ENCODE measurements at places on chromosomes 11 and 22.
A peak's percentile ranks its signal among the peaks of the same experiment; 100 is the strongest.

DNA sequence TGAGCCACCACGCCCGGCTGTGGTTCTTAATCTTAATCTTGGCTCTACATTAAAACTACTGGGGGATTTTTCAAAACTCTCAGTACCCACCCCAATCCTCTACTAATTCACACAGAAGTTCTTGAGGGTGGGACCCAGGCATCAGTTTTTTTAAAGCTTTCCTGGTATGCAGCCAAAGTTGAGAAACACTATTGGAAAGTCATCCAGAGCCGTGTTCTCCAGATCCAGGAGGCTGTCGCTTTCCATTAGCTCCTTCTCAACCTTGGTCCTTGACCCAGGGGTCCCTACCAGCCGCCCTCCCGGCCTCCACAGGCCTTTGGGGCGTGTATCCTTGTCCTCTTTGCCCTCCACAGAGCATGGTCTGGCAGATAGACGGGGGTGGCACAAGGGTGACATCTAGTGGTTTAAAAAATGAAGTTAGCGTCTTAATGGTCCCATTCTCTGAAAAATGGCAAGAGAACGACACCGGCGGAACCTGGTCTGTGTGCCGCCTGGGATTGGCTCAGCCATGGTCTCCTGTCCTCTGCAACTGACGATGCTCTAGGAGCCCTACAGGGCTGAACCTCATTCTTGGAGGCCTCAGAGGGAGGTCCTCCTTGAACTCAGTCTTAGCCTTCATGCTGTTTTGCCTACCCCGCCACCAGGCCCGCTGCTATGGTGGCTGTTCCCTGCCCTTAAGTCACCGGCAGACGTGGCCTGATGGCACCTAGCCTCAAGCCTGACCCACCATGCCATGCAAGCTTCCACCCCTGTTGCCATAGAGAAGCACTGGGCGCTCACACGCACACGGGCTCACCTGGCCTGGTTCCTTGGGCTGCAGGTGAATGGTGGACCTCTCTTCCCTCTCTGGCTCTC, 152.0 kb upstream of the SYN3 start:
- peak; percentile 2 for DNase-seq

DNA sequence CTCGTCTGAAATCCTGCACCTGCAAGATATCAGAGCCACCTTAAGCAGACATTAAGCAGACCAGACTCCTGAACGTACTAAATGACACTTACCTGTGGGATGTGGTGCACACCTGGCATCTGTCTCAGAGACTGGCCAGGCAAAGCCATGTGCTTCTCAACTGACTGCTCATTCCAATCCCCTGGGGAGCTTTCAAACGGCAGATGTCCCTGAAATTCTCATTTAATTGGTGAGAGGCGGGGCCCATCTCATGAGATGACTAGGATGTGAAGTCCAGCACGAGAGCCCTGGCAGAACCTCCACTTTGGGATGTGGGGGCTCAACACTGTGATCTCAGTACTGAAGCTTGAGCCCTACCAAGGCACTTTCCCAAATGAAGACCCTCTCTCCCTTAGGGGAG, 84.9 kb upstream of the HMGXB4 start:
- no peak for DNase-seq

GRCh38 chr22:36197065-36197440, 4.6 kb downstream of the APOL4 start:
- DNase-seq = no peak

- no peak for DNase-seq
Measured at GRCh38 chr11:128171506-128171905, 415.9 kb downstream of the ETS1 start.

- DNase-seq = peak; percentile 67
Measured at GRCh38 chr22:23243006-23243573, 62.8 kb downstream of the BCR start.

GRCh38 chr11:130308059-130308458, 6.7 kb downstream of the ZBTB44 start:
- DNase-seq = no peak

GRCh38 chr11:35579557-35580396, 38.5 kb upstream of the FJX1 start:
- no peak for DNase-seq

GRCh38 chr22:37486224-37486845, at the start of gene MFNG:
MFNG (minus strand) TSS chr22:37486384; CDS start chr22:37486177, 207 bp downstream.
- DNase-seq = peak; percentile 66

GRCh38 chr11:133966921-133967598, 10.3 kb upstream of the IGSF9B start:
- DNase-seq = peak; percentile 66

DNA sequence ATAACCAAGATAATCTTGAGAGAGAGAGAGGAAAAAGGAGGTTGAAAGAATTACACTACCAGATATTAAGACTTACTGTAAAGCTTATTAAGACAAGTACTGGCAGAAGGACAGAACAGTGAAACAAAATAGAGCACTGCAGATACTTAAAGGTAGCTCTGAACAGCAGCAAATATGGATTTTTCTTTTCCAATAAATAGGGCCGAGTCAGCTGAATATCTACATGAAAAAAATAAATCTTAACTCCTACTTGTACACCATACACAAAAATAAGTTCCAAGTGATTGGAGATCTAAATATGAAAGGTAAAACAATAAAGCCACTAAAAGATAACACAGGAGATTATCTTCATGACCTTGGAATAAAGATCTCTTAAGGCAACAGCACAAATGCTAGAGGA, 12.4 kb downstream of the THAP12 start:
- DNase-seq = no peak

DNA sequence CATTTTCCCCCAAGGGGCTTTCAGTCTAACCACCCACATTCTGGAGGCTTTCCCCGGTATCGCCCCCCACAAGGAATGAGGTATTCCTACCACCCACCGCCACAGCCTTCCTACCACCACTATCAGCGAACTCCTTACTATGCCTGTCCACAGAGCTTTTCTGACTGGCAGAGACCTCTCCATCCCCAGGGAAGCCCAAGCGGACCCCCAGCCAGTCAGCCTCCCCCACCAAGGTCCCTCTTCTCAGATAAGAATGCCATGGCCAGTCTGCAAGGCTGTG, 14.6 kb upstream of the SLC25A18 start:
- DNase-seq = no peak

GRCh38 chr11:134441281-134441680, 29.2 kb upstream of the B3GAT1 start:
- no peak for DNase-seq

DNA sequence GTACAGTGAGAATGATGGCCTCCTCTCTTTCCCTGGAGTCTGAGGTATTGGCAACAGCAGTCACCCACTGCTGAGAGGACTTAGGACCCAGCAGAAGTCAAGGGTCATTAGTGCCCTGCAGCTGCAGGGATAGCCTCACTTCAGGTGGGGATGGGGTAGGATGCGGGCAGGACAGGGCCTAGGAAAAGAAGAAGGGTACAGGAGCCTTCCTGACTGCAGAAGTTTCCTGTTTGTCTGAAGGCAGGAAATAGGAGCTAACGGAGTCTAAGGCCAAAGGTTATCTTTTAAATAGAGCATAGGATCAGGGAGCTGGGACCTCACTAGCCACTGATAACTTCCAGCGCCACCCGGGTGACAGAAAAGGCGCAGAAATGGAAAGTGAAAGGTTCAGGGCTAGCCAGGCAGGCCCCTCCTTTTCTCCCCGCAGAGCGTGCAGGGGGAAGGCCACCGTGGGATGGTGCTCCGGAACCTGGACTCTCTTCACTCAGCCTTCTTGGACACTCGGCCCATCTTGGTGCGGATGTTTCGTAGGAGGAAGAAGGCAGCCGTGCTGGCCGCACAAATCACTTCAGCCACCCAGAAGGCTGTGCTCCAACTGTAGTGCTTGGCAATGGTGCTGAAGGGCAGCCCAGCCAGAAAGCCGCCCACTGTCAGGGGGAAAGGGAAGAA, 6.0 kb downstream of the TRAPPC4 start:
- no peak for DNase-seq

GRCh38 chr11:130123414-130124040, 36.1 kb upstream of the ST14 start:
- DNase-seq = no peak

GRCh38 chr22:44413211-44413610, 84.8 kb downstream of the RTL6 start:
- no peak for DNase-seq

GRCh38 chr22:26399289-26399688, 29.8 kb upstream of the ASPHD2 start:
- no peak for DNase-seq
